CD4-positive, alpha-beta memory T cell (primary cell): ENCODE measurements at places on chromosomes 2 and 18.

- DNase-seq = no peak
Observed at GRCh38 chr2:5391362-5391761, 300.8 kb upstream of the SOX11 start.

DNA sequence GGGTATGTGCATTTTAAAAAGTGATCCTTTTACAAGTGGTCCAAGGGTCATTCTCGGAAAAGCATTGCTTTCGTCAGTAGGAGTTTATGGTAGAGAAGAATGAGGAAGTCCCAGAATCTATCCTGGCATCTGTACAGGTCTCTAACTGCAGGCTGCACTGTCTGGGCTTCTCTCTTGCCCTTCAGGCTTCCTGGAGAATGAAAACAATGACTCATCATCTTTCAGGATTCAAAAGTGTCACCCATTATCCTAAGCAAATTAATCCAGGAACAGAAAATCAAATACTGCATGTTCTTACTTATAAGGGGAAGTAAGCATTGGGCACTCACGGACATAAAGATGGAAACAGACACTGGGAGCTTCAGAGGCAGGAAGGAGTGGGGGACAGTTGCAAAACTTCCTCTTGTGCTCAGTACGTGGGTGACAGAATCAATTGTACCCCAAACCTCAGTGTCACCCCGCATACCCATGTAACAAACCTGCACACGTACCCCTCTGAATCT is 60.2 kb upstream of the TXNDC2 start:
- DNase-seq = no peak

DNA sequence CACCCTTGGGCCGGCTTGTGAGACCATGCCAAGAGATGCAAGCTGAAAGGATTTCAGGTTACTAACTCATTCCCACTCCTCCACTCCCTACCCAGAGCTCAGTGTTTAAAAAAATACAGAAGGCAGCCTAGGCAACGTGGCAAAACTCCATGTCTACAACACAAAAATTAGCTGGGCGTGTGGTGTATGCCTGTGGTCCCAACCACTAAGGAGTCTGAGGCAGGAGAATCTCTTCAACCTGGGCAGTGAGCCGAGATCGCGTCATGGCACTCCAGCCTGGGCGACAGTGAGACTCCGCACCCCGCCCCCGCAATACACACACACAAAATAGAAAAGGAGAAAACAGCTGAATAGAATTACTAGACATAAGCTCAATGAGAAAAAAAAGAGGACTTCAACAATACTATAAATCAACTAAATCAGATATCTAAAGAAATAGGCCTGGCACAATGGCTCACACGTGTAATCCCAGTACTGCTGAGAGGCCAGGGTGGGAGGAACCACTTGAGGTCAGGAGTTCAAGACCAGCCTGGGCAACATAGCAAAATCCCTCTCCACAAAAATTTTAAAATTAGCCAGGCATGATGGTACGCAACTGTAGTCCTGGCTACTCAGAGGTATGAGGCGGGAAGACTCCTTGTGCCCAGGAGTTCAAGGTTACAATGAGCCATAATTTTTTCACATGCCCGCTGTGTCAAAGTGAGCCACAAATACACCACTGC is 10.1 kb downstream of the IWS1 start:
- no peak for DNase-seq

DNA sequence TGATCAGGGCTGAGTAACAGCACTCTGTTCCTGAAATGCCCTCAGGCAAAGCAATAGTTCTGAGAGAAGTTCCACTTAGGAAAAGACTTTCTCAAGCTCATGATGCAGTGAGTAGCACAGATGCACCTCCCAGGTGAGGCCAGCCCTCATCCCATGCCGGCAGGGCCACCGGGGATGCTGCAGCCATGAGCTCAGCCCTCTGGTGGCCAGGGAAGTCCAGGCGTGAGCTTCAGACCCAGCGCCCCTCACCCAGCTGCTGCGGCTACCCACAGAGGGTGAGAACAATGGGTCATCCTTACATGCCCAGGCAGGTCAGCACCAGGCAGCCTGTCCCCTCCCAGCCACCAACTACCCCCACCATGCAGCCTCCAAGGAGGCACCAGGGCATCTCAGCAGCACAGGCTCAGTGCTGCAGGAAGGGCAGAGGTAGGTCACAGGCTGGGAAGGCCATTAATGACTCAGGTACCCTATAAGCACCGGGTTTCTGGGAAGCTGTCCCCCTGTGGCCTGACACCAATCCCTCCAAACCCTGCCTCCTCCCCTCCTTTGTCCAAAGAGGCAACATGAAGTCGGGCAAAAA is 50.6 kb downstream of the TTC32 start:
- DNase-seq = no peak

DNA sequence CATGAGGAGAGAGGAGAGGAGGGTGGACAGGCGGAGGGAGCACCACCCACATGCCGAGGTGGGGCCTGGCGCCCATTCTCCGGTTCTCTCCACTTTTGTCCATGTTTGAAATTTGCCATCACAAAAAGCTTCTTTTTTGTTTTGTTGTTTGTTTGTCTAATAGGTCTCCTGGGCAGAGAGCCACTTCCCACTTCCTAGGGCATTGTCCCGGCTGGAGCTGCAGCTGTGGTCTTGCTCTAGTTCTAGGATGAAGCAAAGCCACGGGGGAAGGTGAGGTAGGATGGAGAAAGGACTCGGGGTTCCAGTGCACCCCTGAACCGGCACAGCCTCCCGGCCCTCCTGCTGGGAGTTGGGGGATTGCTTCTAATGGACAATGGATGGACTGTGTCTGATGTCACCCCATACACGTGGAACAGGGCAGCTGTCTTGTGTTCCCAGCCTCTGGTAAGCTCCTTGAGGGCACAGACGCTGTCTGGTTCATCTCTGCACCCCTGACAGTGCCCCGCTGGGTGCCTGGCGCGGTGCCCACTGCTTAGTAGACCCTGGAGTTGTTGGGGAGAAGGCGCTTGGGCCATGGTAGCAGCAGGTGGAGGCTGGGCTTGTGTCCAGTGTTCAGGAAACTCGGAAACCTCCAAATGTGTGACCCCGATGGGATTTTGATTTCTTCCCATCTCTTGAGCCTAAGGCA is 278.4 kb downstream of the NDUFA10 start:
- DNase-seq = no peak

GRCh38 chr2:109438773-109439389 is 174.9 kb downstream of the SEPTIN10 start:
- no peak for DNase-seq

GRCh38 chr18:23053776-23054457 is 81.4 kb upstream of the CABLES1 start:
- DNase-seq = no peak

DNA sequence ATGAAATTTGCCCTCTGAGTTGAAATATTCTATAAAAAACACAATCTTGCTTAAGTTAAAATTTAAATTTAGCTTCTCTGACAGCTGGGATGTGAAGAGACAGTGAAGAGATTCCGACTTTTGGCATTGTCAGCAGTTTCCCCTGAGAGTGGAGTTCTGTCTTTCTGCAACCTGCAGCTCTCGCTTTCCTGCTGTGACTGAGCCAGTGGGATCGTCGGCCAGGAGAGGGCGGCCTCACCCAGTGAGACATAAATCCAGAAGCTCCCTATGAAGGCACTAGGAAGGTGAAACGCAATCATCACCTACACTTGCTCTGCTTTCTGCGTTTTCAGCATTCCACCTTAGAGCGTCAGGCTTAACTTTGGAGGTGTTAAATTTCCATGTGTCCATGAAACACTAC is 75.4 kb upstream of the HNMT start:
- no peak for DNase-seq

DNA sequence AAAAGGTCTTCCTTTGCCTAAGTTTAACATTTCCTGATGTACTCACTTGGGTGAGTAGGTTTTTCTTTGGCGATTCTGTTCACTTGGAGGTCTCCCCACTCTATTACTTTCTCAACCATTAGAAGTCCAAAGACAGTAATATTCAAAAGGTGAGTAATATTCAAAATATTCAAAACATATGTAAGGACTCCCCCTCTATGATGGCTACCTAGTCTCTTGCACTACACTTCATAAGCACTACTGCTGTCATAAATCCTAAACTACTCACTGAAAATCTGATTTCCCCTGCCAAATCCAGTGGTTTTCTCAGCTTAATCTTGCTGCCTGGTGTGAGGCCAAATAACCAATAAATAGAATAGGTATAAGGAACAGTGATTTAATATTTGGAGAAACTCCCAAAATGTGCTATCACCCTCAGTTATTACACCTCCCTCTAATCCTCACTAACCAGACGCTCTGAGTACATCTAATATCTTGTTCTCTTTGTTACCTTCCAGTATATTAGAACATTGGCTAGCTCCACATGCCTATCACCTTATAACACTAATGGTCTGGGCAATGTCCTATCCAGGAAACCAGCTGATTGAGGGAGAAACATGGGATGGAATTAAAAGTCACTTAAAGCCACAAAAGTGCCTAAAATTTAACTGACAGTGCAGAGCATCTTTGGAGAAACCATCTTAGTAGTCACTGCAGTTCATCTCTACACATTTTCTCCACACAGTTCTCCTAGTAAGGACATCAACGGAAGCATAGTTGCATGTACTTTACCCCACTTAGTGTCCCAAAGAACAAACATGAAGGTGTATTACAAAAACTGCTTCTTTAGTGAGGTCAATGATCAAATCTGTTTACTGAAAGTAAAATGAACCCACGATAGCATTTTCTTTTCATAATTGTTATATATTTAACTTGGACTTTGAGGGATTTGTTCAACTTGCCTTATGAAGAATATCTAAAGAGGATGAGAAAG is 54.8 kb downstream of the MBD2 start:
- DNase-seq = no peak
